ENCODE measurements at places on chromosomes 12 and 14.

DNA sequence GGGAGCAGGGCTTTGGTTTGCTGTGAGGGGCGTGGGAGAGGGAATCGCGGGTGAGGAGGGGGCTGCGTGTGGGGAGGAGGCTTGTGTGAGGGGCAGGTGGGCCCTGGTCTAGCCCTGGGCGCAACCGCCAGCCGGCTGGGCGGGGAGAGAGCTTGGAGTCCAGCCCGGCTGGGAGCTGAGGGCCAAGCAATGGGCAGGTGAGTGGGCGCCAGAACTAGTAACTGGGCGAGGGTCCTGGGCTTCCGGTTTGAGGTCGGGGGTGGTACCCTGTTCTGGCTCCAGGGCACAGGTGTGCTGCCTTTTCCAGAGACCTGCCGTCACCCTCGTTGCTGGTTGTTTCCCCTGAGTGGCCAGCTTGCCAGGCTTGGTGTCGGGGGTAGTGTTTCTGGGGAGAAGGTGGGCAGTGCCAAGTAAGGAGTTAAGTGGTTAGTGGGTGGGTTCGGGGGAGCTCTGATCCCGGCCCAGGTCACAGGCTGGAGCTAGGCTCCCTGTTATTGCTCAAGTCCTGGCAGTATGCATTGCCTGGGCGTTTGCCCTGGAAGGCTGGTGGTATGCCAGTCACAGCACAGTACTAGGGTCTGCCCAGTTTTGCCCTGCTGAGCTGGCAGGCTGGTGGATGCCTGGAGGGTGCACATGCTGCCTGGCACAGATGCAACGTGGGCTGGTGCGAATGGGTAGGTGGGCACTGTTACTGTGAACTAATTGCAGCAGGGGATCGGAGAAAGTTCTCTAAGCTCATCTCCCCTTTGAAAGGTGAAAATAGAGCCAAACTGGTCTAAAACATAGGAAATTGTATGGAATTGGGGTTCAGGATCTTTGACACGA is 683 bp downstream of the CIPC start:
- no peak for DNase-seq

DNA sequence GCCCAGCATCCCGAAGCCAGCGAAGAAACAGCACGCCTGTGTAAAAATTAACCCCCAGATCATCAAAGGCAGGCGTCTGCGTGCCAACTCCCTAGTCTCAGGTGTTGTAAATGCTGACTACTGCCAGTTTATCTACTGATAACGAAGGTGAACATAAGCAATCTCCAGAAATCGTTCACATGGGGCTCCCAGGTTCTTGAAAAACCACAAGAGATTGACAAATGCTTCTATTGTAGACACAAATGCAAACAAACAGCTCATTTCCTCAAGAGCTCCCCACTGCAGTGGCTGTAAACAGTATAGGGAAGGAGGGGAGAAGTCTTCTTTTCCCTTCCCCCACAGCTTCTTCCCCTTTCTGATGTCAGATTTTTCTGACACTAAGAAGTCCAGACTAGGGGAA is 5.3 kb upstream of the PLEKHG3 start:
- DNase-seq = no peak

DNA sequence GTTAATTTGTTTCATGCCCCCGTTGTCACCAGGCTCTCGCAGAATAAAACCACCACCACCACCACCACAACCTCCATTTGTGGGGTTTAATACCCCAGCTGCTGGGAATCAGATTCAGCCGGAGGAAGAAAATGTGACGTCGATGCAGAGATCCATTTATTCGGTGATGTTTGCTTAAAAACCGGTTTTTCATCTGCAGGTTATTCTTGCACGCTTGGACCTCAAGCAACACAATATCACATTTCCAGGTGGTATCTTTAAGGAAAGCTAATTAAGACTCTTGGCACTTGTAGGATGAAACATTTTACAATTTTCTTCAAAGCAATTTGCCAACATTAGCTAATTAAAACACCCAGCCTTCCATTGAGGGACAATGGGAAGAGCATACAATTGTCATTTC is 39.8 kb downstream of the SPRING1 start:
- DNase-seq = no peak

GRCh38 chr14:55062517-55063351 is 11.3 kb downstream of the MAPK1IP1L start:
- DNase-seq = no peak

- no peak for DNase-seq
Observed at GRCh38 chr14:95313707-95314106, 6.0 kb downstream of the CLMN start.

DNA sequence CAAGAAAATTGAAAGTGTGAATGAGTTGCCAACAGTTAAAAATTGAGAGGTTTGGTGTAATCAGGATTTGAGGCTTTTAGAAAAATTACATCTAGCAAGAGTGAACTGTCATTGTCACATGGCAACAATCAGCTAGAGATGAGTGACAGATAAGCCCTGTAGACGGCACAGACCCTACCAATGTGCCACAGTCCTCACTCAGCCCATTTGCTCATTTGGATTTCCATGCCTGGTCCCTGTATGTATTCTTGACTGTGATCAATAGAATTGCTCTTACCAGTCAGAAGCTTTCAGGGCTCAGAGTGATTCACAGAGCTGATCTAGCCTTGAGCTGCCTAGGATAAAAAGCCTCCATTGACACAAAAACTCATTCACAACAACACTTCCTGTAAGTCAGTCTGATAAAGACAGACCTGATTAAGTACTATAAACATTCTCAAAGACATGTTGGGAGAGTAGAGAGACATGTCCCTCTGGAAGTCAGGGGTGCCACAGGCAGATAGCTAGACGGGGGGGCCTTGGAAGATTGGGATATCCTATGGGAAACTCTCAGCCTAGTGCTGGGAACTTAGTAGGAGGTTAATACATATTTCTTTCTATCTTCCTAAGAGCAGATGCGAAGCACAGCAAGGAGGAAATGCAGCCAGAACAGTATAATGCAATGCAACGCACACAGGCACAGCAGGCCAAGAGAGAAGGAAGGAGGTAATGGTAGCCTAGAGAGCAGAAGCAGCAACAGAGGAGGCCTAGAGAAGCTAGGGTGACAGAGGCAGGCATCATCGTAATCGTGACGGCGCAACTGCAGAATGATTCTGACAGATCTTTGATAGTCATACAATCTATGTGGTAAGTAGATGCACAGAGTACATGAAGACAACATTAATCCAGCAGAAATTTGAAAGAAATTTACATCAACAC is 2.0 kb upstream of the PELI2 start:
- DNase-seq = no peak

DNA sequence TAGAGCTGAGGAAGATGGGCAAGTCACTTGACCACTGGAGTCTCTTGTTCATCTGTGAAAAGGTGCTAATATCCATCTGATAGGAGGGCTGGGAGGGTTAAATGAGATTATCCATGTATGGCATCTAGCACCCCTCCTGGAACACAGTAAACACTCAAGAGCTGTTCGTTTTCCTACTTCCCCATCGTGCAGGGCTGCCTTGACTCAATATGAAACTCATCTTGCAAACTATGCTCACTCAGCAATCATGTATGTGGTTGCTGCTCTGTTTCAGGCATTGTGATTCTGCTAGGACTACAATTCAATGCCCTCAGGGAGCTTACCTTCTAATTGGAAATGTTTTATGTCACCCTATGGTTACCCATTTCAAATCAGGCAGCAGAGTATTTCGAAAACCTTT is 395.6 kb downstream of the BCAT1 start:
- no peak for DNase-seq

GRCh38 chr12:29572464-29572863 is 75.0 kb upstream of the OVCH1 start:
- DNase-seq = no peak
